Smooth muscle cell of the pulmonary artery (primary cell): ENCODE measurements at places on chromosomes 1 and 21. TPM values are rescaled to one million over a fixed set of nuclear protein-coding genes. Genes with fewer than 3 reads are reported as not detected.

NECTIN4 gene
- total RNA-seq: 0.07 and 0.13 TPM in 2 replicates

CSF3R gene
- total RNA-seq: under 0.01 TPM in 1 of 2 replicates, not detected in the other

LYPLAL1 gene
- 28.2 and 46.0 TPM in 2 replicates for total RNA-seq

ADAM30 gene
- total RNA-seq: 0.03 TPM in 1 of 2 replicates, not detected in the other

SMAP2 gene
- 17.3 and 24.0 TPM in 2 replicates for total RNA-seq

S100A3 gene
- total RNA-seq: 1.7 and 4.4 TPM in 2 replicates

SRSF11 gene
- total RNA-seq: 110 and 118 TPM in 2 replicates

EDARADD gene
- 0.07 TPM in 1 of 2 replicates, not detected in the other for total RNA-seq

LIN28A gene
- not detected in 2 replicates for total RNA-seq

FHAD1 gene
- 0.03 TPM in 1 of 2 replicates, not detected in the other for total RNA-seq

SH2D1B gene
- total RNA-seq: not detected in 2 replicates

PRKAA2 gene
- 4.4 and 9.8 TPM in 2 replicates for total RNA-seq

IFI44 gene
- total RNA-seq: 7.1 and 12.1 TPM in 2 replicates

RHBG gene
- not detected in 2 replicates for total RNA-seq

ITLN2 gene
- total RNA-seq: 0.52 and 0.69 TPM in 2 replicates

CNIH3 gene
- total RNA-seq: 4.2 and 21.2 TPM in 2 replicates

TMPRSS2 gene
- not detected in 2 replicates for total RNA-seq

CROCC gene
- 14.0 and 15.7 TPM in 2 replicates for total RNA-seq

OR10Z1 gene
- total RNA-seq: not detected in 2 replicates

KRTAP12-2 gene
- not detected in 2 replicates for total RNA-seq

C1orf53 gene
- total RNA-seq: 1.4 and 2.1 TPM in 2 replicates

PAX7 gene
- not detected in 2 replicates for total RNA-seq

PAPPA2 gene
- total RNA-seq: 16.5 and 18.9 TPM in 2 replicates

KAZN gene
- total RNA-seq: 3.6 and 10.6 TPM in 2 replicates

RGSL1 gene
- total RNA-seq: not detected in 2 replicates

LCE2B gene
- total RNA-seq: not detected in 2 replicates

OR2T33 gene
- not detected in 2 replicates for total RNA-seq

MX1 gene
- 3.1 and 6.6 TPM in 2 replicates for total RNA-seq

TOR3A gene
- total RNA-seq: 22.5 and 38.6 TPM in 2 replicates

TFF1 gene
- not detected in 2 replicates for total RNA-seq

FCRL2 gene
- not detected in 2 replicates for total RNA-seq

SERPINC1 gene
- total RNA-seq: 0.07 TPM in 1 of 2 replicates, not detected in the other

SPRR5 gene
- total RNA-seq: not detected in 2 replicates

CFAP74 gene
- total RNA-seq: not detected in 2 replicates

PRDM16 gene
- 11.6 and 25.9 TPM in 2 replicates for total RNA-seq

RCAN3 gene
- 3.7 and 4.2 TPM in 2 replicates for total RNA-seq

PDZK1IP1 gene
- total RNA-seq: 0.26 and 2.0 TPM in 2 replicates

SEC16B gene
- 2.5 and 3.2 TPM in 2 replicates for total RNA-seq

LCE1A gene
- total RNA-seq: not detected in 2 replicates

CYP4B1 gene
- not detected in 2 replicates for total RNA-seq

CYP4Z1 gene
- total RNA-seq: not detected in 2 replicates

ADCY10 gene
- under 0.01 and 0.03 TPM in 2 replicates for total RNA-seq

ATP1A4 gene
- not detected in 2 replicates for total RNA-seq

GUCA2B gene
- not detected in 2 replicates for total RNA-seq

KCNK2 gene
- total RNA-seq: 1.7 and 16.3 TPM in 2 replicates

GPA33 gene
- total RNA-seq: not detected in 2 replicates

PRAMEF12 gene
- not detected in 2 replicates for total RNA-seq

TAS1R1 gene
- 0.20 and 0.46 TPM in 2 replicates for total RNA-seq

MANEAL gene
- total RNA-seq: 1.1 and 1.3 TPM in 2 replicates

NTNG1 gene
- 1.6 and 6.4 TPM in 2 replicates for total RNA-seq

SLAMF1 gene
- total RNA-seq: not detected in 2 replicates

CYYR1 gene
- under 0.01 TPM in 1 of 2 replicates, not detected in the other for total RNA-seq

TGFB2 gene
- 36.2 and 56.9 TPM in 2 replicates for total RNA-seq

UQCRHL gene
- 1.4 and 1.5 TPM in 2 replicates for total RNA-seq

OR2G6 gene
- not detected in 2 replicates for total RNA-seq

SMPDL3B gene
- total RNA-seq: 0.07 TPM in 1 of 2 replicates, not detected in the other

FCRL4 gene
- not detected in 2 replicates for total RNA-seq
